ENCODE measurements at places on chromosomes 2 and 18.

DNA sequence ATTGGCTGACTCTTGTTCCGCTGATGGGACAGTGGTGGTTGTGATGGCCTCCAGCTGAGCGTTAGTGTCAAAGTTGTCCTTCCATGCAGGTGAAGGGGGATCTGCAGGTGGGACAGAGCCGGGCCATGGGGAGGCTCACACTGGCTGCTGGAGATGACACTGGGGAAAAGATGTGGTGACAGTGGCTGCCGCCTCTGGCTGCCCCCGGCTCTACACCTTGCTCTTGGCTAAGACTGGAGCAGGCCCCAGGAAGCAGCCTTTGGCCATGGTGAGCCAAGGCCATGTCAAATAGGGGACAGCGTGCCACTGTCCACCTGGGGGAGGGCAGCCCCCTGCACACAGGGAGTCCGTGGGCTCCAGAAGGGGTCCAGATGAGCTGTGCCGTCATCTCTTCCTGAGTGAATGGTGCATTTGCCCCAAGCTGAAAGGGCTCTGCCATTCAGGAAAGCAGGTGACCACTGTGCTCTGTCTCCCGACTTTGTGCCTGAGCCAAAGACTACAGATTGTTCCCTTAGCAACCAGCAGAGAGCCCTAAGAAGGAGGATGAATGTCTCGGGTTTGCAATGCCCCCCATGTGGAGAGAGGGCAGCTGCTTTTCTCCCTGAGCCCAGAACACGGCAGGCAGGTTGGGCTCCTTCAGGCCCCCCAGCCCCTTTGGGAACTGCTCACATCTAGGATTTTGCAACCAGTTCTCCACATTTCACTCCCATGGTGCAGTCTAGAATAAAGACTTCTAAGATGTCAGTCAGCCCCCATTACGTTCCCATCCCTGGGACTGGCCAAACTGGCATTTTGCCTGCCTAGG, 79.1 kb upstream of the BCL2L11 start:
- DNase-seq, result no peak

GRCh38 chr18:399631-400135, 100.8 kb downstream of the COLEC12 start:
- no peak for DNase-seq

DNA sequence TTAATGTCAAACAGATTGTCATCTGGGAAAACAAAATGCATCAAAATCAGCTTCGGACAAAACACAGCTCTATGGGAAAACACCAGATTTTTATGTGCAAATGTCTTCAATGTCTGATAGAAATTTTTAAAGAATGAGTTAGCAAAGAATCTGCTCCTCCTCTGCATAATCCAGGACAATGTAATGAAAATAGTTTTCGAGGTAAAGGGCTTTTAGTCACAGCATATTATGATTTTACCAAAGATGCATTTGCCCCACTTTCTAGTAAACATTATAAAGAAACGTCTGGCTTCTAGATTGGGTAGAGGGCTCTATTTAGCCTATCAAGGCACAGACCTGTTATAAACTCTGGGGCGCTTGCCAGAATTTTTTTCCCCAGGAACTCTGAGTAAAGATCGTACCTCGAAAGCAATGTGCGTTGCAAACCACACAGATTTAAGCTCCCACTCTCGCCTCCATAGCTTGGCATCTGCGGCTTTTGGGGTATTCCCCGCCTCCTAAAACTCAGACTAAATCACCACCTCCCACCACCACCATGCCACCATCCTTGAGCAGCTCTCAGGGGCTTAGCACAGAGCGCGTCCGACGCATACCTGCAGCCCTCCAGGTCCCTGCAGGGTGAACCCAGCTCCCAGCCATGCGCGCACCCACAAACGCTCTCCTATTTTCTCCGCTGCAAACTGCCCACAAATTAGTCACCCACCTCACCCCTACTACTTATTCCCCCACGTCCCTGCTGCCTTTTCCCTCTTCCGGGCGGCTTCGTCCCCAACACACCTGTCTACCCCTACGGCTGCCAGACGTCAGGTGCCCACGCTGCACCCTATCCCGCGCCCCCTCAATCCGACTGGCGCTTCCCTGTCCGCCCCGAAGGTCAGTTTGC, 829 bp downstream of the ACVR1C start:
- no peak for DNase-seq

GRCh38 chr2:63562751-63563150, 25.5 kb downstream of the WDPCP start:
- DNase-seq, result no peak

DNA sequence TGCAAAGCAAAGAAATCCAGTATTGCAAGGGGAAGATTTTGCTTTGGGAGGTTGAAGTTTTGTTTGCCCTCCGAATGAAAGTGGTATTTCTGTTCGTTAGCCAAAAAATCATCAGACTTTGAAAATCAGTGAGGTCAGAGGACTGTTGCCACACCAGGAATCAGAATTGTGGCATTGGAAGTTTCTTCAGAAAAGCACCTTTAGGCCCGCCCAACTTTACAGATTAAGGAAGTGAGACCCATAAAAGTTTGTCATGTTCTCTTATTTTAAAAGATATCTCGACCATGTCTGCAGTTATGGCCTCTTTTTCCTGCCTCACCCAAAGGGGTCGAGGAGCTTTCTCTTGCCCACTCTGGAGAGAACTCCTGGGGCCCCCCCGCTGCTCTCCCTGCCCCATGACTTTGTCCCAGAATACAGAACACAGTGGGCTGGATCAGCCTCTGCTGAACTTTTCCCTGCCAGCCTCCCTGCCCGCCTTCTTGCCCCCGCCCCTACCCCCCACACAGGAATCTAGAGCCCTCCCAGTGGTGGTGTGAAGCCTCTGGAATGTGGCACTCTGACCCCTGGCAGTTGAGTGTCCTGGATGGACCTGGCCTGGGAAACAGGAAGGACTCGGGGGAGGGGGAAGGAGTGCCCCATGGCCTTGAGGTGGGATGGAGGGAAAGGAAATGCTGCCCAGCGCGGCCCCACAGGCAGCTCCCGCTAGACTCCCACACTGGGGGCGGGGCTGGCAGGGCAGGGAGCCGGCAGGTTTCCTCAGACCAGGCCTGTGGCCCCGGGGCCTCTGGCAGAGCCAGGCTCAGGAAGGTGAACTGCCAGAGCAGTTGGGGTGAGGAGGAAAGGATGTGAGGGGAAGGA, 25.3 kb downstream of the CRIM1 start:
- DNase-seq, result peak; percentile 90

GRCh38 chr2:196253116-196253480, 81.7 kb upstream of the STK17B start:
- no peak for DNase-seq

- DNase-seq, result no peak
Measured at GRCh38 chr18:9434122-9434701, 41.1 kb upstream of the RALBP1 start.

GRCh38 chr2:43745457-43745856, 28.4 kb upstream of the DYNC2LI1 start:
- DNase-seq, result no peak

GRCh38 chr2:157194844-157195243, 62.7 kb upstream of the GALNT5 start:
- no peak for DNase-seq

- DNase-seq, result no peak
Measured at GRCh38 chr2:42105330-42106256, 57.8 kb downstream of the PKDCC start.

DNA sequence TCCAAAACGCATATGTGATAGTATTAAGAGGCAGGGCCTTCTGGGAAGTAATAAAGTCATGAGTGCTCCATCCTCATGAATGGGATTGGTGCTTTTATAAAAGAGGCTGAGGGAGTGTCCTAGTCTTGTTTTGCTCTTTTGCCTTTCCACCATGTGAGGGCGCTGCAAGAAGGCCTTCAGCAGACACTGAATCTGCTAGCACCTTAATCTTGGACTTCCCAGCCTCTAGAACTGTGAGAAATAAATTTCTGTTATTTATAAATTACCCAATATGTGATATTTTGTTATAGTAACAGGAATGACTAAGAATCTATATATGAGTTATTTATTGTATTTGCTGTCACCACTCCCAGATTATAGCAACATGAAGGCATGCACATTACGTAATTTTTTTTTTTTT, 63.5 kb downstream of the PLA2R1 start:
- no peak for DNase-seq

- DNase-seq, result no peak
Measured at GRCh38 chr2:29443151-29443550, 327.9 kb downstream of the CLIP4 start.

GRCh38 chr2:150127995-150128394, 359.5 kb downstream of the RND3 start:
- DNase-seq, result no peak

- no peak for DNase-seq
Measured at GRCh38 chr18:45039376-45039775, 358.7 kb downstream of the SETBP1 start.

DNA sequence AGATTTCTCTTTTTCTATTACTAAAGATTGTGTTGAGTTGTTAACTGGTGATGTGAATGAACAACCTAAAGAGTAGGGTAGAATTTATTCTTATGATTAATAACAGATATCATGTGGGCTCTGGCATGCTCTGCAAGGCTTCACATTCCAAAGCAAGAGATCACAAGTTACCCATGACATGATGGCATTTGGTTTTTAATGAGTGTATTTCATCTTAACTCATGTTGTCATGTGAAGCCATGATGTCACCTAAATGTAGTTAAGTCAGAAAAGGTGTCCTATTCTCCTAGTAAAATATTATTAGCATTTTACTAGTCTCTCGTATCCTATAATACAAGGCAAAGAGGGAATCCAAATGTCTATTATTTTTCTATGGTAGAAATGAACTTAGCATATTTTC, 678.0 kb downstream of the ARHGAP15 start:
- DNase-seq, result no peak

GRCh38 chr2:98479959-98480524, 35.4 kb downstream of the INPP4A start:
- peak; percentile 47 for DNase-seq

DNA sequence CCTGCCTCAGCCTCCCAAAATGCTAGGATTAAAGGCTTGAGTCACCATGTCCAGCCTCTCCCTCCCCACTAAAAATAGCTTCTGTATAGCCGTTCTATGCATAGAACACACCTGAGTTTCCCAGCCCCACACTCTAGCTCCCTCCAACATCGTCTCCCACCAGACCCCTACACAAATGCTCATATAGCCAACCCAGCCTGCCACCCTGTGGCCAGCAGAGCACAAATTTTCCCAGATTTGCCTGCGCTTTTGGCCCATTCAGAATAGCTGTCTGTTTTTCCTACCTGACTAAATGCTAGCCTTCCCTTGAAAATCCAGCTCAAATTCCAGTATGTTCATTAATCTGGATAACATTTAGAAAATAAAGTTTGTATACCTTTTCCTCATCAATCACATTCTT, 22.8 kb downstream of the TRABD2A start:
- no peak for DNase-seq

DNA sequence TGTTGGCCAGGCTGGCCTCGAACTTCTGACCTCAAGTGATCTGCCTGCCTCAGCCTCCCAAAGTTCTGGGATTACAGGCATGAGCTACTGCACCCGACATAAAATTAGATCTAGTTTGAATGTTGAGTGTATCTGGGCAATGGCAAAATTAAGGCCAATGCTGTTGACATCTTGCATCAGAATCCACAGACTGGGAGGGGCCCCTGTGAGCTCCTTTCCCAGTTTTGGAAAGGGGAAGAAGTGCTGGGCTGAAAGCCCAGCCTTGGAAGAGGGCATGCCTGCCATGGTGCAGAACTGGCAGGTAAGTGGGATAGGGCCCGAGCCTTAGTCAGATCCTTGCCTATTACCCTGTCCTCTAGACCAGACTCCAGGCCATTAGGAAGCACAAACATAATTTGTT, 4.5 kb upstream of the MYOM1 start:
- no peak for DNase-seq

DNA sequence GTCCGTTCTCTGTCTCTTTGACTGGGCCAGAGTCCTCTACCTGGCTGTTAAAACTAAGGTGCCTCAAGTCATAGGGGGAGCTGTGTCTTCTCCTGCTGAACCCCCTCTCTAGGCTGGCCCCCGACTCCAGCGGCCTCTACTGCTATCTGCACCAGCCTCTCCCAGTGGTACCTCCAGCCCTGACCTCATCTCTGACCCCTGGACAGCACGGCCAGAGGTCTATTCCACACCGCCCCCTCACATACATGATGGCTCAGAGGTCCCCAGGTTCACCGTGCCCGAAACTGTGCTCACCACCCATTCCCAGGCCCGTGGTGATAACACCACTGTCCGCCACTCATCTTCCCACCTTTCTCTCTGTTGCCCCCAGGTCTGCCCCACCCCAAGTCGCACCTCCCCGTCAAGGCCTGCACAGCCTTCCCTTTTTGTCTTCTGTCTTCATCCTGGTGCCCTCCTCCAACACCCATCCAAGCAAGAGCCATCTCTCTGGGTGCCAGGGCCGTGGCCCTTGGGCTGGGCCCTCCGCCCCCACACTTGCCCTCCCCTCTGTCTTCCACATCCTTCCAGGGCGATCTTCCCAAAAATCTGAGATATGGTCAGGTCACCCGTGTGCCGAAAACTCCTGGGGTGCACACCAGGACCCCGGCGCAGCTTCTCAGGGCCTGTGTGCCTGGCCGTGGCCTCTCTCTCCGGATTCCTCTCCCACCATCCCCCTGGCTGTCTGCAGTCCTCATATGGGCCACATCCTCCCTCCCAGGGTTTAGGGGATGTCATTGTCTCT, 134.4 kb upstream of the ID2 start:
- no peak for DNase-seq

DNA sequence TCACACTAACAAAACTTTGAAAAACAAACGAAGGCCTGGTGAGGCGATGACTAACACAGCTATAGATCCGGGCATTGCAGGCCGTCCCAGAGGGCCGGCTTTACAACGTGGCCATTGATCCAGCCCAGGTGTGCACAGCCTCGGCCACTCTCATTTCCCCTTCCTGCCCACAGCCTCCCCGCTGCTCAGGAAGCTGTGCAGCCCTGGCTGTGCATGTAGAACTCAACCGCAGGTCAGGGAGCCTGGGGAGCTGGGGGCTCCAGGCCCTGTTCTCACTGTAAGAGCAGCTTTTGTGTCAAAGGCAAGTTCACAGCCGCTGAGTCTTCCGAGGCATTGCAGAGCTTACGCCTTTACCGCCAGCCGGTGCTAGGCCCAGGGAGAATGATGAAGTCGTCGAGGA, 87.2 kb downstream of the LONRF2 start:
- no peak for DNase-seq

- DNase-seq, result no peak
Measured at GRCh38 chr2:136376798-136377211, 258.9 kb upstream of the CXCR4 start.

- DNase-seq, result no peak
Measured at GRCh38 chr2:82494739-82495138, 1964.3 kb downstream of the SUCLG1 start.

DNA sequence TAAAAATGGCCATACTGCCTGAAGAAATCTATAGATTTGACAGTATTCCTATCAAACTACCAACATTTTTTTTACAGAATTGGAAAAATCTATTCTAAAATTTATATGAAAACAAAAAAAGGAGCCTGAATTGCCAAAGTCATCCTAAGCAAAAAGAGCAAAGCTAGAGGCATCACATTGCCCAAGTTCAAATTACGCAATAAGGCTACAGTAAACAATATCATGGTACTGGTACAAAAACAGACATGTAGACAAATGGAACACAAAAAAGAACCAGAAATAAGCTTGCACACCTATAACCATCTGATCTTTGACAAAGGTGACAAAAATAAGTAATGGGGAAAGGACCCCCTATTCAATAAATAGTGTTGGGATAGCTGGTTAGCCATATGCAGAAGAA, 50.2 kb upstream of the THSD7B start:
- no peak for DNase-seq
